Gastrocnemius medialis (tissue), 4 donors: ENCODE measurements at places on chromosomes 4 and X.

DNA sequence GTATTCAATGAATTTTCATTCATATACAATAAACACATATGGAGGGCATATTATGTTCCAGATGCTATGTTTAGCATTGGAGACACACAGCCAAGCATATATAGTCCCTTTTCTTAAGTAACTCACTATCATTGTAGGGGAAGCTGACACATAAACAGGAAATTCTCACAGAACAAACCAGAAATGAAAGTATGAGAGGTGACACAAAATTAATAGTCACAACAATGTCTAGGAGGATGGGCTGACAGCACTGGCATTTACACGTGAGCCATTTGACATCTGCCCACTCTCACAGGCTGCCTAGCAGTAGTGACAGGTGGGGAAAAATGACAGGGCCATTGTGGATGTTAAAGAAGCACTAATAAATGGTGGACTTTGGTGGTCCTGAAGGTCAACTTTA lies 2.6 kb upstream of the CNOT6L start:
- no peak for DNase-seq

- DNase-seq = no peak
Observed at GRCh38 chr4:91426725-91427124, 877.0 kb upstream of the GRID2 start.

DNA sequence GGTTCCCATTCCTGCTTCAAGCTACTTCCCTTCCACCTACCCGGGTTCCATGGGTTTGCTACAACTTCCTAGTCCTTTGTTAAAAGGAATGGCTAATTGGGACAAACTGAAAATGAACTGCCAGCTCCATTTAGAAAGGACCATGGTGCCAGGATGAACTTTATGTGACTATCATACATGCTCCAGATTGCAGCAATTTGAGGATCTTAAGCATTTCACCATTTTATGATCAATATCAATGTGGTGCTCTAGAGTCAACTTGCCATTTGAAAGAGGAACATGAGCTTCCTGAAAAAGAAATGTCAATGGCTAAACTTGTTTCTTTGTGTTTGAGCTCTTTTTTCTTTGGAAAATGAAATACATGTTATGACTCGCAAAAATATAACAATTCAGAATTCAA lies 92.7 kb upstream of the IL15 start:
- DNase-seq = no peak

- DNase-seq = no peak
Observed at GRCh38 chr4:8592366-8593263, at the start of gene CPZ. Gene CPZ, plus strand, starts transcription at chr4:8592765. Its CDS starts 69 bp downstream, at chr4:8592834.

DNA sequence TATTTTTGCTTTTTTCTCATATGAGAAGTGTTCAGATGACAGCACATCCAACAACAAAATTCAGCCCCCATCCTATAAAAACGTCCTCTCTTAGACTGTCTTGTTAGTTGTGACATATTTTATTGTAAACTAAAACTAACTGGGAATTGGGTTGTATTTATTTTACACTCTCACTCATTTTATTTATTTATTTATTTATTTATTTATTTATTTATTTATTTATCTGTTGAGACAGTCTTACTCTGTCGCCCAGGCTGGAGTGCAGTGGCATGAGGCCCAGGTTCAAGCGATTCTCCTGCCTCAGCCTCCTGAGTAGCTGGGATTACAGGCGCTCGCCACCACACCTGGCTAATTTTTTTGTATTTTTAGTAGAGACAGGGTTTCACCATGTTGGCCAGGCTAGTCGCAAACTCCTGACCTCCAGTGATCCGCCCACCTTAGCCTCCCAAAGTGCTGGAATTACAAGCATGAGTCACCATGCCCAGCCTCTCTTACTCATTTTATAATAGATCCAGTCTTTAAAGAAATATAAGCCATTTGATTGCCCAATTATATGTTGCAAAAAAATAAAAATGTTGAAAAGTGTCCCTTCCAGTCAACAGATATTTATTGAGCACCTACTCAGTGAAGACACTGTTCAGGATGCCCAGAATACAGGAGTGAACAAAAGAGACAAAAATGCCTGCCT lies 44.6 kb downstream of the PALLD start:
- DNase-seq = no peak

DNA sequence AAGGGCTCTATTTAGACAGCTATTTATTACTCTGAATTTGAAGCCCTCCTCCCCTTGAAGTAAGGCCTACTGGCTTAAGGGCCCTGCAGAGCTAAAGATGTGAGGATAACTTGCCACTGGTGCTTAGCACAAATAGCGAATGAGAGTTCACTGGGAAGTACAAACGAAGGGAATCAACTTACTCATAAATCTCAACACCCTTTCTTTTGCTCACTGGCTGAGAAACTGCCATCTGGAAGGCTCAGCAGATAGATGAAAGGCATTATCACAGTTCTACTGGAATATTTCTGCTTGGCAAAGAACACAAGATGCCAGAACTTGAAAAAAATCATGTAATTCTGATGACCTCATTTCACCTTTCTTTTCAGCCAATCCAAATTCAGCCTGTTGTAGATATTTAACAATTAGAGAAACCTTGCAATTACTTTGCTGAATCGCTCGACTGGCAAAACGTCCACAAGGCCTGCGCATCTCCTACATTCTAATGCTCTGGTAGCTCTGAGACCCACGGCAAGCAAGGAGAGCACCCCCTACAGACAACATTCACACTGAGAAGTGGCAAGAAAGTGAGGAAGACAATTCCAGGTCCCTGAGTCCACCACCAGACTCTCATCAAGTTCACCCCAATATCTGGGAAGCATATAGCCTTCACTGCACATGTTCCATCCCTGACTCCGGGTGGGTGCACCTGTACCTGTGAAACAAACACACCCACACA lies 27.5 kb downstream of the TSPAN5 start:
- DNase-seq = no peak

DNA sequence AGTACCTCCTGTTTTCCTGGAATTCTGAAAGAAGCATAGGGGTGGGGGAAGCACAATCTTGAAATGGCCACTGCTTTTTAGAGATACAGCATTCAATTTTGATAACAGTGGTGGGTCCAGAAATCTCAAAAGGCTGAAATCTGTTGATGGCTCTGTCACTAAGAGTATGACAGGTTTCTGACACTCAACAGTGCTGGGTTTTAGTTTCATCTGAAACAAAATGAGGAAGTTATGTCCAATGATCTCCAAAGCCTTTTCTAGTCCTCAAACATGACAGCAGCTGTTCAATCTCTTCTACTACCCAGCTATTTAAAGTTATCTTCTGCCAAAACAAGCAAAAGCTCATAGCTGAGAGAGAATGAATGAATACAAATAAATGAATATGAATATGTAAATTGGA lies 110.5 kb downstream of the IL1RAPL1 start:
- no peak for DNase-seq

DNA sequence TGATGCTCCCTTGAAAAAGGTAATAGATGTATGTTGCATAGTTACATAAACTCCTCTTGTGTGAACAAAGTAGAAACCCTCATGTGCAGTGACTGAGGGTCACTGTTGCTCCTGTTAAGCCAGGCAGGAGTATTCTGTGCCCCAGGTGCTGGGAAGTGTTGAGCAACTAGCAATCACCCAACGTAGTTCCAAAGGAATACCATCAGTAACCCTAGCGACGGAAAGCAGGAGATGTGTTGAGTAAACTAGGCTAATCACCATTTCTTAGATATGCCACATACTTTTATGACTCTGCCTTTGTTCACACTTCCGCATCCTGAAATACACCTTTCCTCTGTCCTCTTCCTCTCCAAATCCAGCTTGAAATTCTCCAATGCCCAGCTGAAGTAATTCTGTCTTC lies 50.9 kb upstream of the TAB3 start:
- no peak for DNase-seq

- DNase-seq = no peak
Observed at GRCh38 chr4:185311113-185311888, 84.4 kb downstream of the LRP2BP start.

DNA sequence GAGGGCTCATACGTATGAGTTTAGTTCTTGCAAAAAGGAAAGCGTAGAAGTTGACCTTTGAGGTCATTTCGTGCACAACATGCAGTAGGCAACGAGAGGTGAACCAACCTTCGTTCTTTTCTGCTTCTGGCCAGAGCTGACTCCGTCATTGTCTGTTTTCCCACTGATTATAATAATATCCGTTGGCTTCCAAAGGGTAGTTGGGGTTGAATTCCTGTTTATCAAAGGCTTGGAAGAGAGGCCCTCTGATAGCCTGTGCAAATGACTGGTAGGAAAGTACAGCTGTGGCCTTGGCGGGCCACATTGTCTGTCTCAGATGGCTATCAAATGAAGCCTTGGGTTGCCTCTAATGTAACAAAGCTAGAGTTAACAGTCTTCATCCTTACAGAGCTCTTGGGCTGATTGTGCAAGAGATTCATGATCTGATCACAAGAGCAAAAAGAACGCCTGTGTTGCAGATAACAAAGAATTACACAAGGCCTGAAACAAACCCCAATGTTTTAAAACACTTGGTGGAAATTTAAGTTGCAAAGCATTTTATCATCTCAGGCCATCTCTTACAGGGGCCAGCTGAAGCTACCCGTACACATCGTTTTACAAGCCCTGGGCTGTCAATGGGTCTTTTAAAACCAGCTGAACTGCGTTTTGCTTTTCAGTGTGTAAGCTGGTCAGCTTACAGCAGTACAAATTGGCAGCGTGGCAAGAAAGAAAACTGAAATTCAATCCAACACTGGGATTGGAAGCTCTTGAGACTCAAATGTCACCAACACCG lies 46.1 kb upstream of the FAM9C start:
- no peak for DNase-seq

- no peak for DNase-seq
Observed at GRCh38 chr4:30295652-30296051, 424.5 kb upstream of the PCDH7 start.

- DNase-seq = peak; percentile 44
Observed at GRCh38 chrX:154408659-154409221, 314 bp downstream of the DNASE1L1 start.

DNA sequence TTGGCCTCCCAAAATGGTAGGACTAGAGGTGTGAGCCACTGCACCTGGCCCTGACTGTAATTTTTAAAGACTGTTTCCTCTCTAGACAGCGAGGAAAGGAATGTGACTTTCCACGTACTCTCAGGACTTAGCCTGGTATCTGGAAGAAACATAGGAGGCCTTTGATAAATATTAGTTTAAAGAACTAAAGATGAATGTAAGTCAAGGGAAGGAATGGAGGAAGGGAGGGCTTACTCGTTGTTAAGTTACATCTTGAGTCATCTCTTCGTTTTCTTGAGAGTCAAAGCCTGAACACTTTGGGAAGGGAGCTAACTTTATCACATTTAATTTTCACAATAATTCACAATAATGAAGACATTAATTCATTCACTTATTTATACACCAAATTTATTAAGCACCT lies 7.2 kb upstream of the LNX1 start:
- no peak for DNase-seq

GRCh38 chr4:1601533-1601835 lies 82.6 kb downstream of the FAM53A start:
- DNase-seq = no peak

- no peak for DNase-seq
Observed at GRCh38 chrX:2311501-2311900, 189.3 kb downstream of the DHRSX start.

- no peak for DNase-seq
Observed at GRCh38 chrX:51608126-51608525, 10.6 kb downstream of the CENPVL3 start.

- DNase-seq = no peak
Observed at GRCh38 chr4:83890816-83891215, 354.9 kb downstream of the GPAT3 start.

- no peak for DNase-seq
Observed at GRCh38 chr4:6342530-6343293, 73.1 kb downstream of the WFS1 start.

GRCh38 chr4:165351359-165352130 lies 24.1 kb downstream of the MSMO1 start:
- no peak for DNase-seq

DNA sequence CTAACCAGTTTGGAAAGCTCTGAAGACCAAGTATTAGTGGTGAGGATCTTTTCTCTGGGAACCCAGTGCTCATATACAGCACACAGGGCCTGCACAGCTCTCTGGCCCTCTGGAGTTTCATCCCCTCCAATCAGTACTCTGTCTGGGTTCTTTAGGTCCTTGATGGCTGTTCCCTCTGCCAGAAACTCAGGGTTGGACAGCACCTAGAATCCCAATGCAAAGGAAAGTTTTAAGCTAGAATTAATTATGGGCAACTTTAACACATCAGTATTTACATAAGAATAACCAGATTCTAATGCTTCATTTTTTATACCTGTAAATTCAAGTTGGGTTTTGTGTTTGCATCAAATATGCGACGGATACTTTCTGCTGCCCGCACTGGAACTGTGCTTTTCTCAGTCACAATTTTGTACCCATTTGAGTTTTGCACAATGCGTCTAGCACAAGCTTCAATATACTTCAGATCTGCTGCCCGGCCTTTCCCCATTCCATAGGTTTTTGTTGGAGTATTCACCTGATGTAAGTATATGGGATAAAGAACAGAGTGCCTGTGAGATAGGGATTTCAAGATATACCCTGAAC lies 16.8 kb downstream of the UGDH start:
- no peak for DNase-seq

GRCh38 chrX:20066968-20067708 lies 49.6 kb downstream of the MAP7D2 start:
- DNase-seq = no peak

GRCh38 chr4:95838192-95838591 lies 1.7 kb upstream of the PDHA2 start:
- no peak for DNase-seq

GRCh38 chr4:142324572-142324971 lies 521.5 kb downstream of the INPP4B start:
- DNase-seq = no peak

DNA sequence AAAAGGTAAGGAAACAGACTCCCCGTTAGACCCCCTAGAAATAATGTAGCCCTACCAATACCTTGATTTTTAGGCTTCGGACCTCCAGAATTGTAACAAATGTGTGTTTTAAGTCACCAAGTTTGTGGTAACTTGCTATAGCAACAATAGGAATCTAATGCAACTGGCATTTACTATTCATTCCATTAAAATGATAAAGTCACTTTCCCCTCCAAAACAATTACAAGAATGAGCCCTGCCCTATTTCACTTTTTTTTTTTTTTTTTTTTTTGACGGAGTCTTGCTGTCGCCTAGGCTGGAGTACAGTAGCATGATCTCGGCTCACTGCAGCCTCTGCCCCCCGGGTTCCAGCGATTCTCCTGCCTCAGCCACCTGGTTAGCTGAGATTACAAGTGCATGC lies 3.5 kb upstream of the DDX60L start:
- DNase-seq = no peak

DNA sequence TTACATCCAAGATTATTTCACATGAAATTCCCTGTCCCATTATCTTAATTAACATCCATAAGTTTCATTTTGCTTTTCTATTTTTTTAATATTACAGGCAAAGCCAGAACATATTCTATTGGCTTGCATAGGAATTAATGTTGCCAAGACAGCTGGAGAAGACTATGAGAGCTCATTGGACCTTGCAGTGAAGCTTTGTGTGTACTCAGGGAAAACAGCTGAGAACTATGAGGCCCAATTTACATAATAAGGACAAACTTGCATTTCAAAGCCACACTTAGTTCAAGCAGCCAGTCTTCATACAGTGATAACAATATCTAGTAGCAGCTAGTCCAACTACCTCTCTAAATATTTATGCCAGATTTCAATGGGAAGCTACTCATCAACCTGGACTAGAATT lies 134.4 kb downstream of the DDX53 start:
- no peak for DNase-seq
